ENCODE measurements at places on chromosomes 7 and 10.

GRCh38 chr7:1457949-1458682 is 1.2 kb downstream of the MICALL2 start:
- no peak for DNase-seq

DNA sequence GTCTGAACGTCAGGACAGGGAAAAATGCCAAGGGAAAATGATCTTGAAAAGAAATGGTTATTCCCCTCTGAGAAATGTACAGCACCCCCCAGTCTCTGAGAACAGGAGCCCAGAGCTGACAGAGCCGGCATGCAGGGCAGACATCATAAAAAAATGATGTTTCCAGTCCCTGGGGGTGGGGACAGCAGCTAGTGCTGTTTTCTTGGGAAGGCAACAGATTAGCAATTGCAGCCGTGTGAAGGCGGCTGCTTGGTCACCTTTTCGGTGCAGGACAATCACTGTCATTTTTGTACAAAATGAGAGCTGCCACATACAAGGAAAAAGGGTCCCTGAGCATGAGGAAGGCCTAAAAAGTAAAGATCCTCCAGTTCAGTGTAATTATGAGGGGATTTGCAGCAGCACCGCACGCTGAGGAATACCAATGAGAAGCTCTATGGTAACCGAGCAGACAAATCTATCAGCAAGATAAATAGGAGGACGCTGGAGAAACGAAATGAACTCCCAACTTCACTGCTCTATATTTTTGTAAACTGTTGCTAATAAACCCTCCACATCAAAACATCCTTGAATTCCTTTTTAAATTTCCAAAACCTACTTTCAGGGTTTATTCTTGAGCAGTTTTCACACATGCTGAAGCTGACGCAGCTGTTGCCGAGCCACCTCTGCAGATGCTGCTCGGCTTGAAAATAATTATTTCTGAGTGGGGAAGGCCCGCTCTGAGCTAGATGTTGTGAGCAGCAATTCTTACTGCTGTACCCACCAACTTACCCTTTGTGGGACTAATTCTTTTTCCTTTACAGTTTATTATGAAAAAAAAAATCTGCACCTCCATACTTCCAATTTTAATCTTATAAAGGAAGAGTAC is 98.2 kb upstream of the NEBL start:
- DNase-seq = no peak

DNA sequence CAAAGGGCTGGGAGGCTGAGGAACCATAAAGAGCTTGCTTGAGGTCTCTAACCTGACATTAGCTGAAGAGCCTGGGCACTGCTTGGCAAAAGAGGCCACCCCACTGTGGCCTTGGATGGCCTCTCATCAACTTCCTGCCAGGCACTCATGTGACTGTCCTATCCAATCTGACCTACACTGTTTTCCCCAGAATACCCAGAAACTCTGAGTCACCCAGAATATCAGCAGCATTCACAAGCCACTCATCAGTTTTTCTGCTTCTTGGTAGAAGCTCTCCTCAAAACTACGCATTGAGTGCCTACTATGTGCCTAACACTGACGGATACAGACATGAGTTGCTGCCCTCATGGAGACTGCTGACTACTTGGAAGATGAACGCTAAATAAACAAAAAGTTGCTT is 4.1 kb upstream of the NT5C2 start:
- DNase-seq = peak; percentile 58

DNA sequence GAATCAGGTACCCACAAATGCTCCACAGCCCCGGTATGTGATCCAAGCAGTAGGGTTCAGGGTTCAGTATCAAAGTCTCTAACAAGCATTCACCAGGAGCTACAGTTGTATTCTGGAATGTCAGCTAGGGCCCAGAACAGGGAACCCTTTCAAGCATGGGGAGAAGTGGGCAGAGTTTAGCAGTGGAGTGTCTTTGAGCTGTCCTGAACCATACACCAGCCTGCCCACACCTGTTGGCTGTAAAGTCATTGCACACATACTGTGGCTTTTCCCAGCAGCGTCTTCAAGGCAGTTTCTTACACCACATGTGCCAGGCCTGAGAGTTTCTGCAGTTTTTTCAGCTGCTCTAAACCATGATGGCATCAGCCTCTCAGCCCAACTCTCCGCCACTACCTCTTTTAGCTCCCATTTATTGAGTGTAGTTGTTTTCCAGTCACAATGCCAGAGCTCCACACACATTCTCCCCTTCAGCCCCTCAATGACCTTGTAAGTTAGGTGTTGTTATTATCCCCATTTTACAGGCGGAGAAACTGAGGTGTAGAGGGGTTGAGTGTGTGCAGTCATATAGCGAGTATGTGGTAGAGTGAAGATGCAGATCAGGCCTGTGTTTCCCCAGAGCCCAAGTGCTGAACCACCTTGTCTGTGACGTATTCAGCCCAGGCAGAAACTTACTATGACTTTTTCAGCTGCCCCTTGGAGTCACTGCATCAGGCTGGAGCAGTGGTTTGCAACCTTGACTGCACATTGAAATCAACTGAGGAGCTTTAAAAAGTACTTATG is 83.1 kb downstream of the CHN2 start:
- no peak for DNase-seq

DNA sequence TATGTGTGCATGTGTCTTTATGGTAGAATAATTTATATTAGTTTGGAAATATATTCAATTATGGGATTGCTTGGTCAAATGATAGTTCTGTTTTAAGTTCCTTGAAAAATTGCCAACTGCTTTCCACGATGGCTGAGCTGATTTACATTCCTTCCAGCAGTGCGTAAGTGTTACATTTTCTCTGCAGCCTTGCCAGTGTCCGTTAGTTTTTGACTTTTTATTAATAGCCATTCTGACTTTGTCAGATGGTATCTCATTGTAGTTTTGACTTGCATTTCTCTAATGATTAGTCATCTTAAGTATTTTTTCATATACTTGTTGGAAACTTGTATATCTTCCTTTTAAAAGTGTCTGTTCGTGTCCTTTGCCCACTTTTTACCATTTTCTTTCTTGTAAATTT is 434.2 kb upstream of the POT1 start:
- no peak for DNase-seq

GRCh38 chr7:2936301-2936700 is 92.2 kb upstream of the GNA12 start:
- no peak for DNase-seq

DNA sequence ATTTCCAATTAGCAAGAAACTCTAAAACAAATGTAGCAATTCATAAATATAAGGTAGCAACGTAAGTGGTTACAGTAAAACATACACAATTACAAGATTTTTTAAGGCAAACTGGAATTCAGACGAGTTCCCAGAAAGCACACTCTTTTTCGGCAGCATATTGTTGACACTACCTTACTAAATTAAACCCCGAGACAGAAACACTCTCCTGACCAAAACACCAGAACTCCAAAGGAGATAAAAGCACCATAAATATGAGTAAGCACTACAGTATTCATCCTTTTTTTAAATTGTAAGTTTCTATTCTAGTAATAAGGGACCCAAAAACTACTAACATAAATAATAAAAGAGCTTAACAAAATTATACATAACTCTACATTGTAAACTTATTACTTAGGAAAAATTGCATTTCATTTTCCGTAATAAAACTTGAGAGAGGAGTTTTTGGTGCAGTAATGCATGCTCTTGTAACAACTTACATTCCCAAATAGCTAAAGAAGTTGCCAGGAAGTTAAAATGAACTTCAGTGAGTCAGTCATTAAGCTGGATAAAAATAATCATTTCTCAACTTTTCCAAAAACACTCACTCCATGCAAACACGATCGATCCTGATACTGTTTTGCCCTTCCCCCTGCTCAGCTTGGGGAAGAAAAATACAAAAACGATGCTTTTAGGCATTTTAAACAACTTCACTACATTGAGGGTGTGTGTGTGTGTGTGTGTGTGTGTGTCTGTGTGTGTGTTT is 2.0 kb downstream of the PIP4K2A start:
- DNase-seq = no peak

DNA sequence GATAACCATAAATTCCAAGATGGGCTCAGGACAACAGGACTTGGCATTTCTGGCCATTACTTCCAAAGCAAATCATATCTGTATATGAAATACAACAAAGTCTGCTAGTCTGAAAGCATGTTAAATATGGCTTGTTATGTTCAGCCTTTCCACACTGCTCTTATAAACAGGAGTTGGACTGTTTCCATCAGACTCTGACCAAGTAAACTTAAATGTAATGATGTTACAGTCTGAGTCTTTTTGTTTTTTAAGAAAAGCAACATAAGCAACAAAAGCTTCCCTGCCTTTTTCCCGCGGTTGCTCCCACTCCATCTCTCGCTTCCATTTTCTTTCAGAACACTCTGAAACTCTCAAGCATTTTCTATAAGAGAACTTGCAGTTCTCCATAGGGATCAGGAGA is 8.1 kb upstream of the CDCA7L start:
- no peak for DNase-seq

- no peak for DNase-seq
Observed at GRCh38 chr10:121076776-121077715, 225.9 kb downstream of the WDR11 start.

GRCh38 chr7:4470246-4470645 is 211.8 kb upstream of the FOXK1 start:
- no peak for DNase-seq

- no peak for DNase-seq
Observed at GRCh38 chr10:90939116-90939515, 18.2 kb upstream of the ANKRD1 start.

DNA sequence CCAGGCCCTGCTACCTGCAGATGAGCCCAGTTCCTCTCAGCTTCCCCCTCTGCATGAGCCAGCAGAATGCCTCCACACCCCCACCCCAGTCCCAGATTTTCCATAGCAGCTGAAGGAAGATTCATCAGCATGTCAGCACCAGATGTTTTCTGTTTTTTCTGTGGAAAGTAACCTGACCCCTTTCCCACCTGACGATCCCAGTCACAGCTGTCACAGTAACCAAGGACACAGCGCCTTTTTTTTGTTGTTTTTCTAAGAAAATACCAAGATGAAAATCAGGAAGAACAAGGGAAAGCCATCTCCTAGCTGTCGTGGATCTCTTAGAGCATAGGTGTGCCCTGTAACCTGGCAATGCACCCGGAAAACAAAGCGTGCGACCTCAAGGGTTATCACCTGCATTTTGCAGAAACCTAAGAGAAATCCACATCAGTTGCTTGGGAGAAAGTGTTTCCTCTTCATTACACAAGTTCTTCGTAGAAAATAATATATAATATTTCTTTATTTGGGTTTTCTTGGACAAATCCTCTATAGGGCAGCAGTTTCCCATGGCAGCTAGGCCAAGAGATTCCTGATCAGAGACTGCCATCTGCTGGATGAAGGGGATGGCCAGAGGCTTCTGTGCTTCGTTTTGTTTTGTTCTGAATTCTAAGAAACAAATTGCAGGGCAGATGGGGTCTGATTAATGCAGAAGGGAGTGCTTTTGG is 401.9 kb downstream of the TNS3 start:
- no peak for DNase-seq

DNA sequence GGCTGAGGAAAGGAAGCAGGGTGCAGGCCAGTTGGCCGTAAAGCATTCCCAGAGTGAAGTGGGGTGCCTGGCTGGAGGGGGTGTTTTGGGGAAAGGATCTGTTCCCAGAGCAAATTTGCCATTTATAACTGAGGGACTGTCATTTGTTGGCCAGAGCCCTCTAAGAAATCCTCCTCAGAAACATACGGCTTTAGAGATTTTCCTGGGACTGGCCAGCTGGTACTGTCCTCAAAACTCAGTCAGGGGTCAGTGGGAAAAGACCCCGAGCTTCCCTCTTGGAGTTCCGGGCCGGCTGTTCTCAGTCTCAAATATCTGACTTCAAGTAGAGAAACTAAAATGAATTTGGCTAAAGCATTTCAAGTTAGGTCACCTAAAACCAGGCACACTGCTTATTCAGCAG is 55.9 kb downstream of the ETV1 start:
- DNase-seq = no peak

GRCh38 chr7:122618585-122619189 is 80.2 kb downstream of the RNF133 start:
- DNase-seq = no peak

GRCh38 chr10:47088656-47089354 is 177.6 kb downstream of the PTPN20 start:
- no peak for DNase-seq

DNA sequence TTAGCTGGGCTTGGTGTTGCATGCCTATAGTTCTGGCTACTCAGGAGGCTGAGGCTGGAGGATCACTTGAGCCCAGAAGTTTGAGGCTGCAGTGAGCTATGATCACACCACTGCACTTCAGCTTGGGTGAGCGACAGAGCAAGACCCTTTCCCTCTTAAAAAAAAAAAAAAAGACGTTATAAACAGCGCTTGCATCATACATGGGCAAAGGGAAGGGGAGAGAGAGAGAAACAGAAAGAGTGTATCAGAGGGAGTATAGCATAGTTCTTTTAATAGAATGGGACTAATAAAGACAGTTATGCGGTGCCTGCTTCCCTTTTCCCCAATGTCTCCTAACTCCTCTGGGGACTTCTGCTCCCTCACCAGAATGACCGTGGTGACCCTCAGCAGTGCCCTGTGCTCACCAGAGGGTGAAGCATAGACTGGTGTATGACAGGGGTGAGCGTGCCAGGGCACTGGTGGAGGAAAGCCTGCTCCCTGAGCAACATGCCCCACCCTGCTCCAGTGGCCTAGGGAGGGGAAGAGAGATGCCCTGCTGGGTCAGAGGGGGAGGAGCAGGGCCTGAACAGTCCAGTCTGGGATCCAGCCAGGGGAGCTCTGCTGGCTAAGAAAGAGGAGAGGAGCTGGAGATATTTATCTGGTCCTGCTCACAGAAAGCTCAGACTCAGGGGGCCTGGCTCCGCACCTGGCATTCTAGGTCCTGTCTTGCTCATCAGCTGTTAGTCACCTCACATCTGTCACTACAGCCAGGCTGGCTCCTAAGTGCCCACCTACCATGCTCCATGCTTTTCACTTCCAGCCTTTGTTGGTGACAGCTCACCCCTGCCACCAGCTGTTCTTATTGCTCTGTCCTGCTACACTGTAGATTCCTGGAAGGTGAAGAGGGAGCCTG is 2.2 kb downstream of the PDZD7 start:
- no peak for DNase-seq

DNA sequence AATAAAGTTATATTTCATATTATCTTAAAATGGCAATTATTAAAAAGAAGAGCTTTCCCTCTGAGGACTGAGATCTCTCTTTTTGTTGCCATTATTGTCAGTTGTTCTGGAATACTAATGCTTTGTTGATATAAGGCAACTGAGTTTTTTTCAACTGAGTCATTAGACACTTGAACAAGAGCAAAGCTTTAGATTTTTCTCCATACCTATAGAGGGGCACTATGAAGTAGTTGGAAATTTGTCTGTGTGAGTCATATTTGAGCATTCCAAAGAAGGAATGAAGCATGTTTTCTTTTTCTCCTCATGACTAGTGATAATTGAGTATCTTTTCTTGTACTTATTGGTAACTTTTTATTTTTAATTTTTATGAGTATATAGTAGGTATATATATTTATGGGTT is 24.5 kb downstream of the RPA3 start:
- no peak for DNase-seq

DNA sequence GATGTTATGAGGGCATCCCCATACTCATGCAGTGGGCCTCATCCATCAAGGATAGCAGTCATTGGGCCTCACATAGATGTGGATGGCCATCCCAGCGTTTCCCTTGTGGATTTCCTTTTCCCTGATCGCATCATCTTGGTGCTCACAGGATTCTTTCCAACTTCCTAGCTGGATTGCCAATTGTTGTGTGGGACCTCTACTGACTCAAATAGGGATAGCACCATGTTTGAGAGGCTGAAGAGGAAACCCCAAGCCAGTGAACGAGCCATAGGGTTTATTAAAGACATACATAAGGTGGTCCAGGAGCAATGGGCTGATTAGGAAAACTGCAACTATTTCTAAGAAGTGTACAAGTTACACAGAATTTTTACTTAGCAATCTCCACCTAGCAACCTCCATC is 21.8 kb downstream of the ASZ1 start:
- DNase-seq = no peak
